RPMI8226 (cell line): ENCODE measurements at places on chromosomes 13 and 19.
A peak's percentile ranks its signal among the peaks of the same experiment; 100 is the strongest.

DNA sequence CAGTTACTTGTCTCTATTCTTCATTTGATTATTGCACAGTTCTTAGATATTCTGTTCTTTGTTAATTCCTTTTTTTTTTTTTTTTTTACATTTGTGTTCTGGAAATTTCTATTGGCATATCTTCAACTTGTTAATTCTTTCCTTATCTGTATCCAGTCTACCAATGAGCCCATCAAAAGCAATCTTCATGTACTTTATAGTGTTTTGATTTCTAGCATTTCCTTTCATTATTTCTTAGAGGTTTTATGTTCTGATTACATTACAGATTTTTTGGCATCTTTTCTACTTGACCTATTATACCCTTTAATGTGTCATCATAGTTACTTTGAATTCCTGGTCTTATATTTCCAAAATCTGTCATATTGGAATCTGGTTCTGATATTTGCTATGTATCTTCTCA lies 2194.8 kb downstream of the PCDH9 start:
- no peak for DNase-seq

DNA sequence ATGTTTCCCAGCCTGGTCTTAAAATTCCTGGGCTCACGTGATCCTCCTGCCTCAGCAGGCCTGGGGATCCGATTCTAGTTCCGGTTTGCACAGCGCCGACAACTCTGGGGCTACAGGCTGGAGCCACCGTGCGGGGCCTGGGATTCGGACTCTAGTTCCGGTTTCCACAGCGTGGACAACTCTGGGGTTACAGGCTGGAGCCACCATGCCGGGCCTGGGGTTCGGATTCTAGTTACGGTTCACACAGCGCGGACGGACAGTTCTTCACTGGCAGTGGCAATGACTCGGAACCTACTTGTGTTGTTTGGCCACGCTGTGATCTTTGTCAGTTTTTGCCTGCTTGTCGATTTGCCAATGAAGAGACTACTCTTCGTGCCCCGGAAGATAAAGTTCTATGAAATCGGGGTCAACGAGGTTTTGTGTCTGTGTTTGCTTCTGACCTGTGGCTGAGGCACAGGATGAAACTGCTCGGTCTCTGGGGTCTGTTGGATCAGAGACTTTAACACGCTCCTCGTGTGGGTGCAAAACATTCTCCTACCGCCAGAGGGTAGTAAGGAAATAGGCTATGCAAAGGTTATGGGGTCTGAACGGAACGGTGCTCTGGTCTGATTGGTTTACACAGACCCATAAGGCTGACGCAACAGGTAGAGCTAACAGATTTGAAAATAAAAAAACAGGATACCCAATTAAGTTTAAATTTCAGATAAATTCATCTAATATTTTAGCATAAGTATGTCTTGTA lies 12.1 kb upstream of the ZSCAN1 start:
- peak; percentile 51 for DNase-seq

GRCh38 chr19:2374808-2375207 lies 14.7 kb downstream of the TMPRSS9 start:
- DNase-seq, result no peak

GRCh38 chr19:18464646-18465045 lies 26.7 kb upstream of the ISYNA1 start:
- no peak for DNase-seq

- no peak for DNase-seq
These were observed 2213.9 kb upstream of the PCDH20 start for GRCh38 chr13:63629591-63629990.

DNA sequence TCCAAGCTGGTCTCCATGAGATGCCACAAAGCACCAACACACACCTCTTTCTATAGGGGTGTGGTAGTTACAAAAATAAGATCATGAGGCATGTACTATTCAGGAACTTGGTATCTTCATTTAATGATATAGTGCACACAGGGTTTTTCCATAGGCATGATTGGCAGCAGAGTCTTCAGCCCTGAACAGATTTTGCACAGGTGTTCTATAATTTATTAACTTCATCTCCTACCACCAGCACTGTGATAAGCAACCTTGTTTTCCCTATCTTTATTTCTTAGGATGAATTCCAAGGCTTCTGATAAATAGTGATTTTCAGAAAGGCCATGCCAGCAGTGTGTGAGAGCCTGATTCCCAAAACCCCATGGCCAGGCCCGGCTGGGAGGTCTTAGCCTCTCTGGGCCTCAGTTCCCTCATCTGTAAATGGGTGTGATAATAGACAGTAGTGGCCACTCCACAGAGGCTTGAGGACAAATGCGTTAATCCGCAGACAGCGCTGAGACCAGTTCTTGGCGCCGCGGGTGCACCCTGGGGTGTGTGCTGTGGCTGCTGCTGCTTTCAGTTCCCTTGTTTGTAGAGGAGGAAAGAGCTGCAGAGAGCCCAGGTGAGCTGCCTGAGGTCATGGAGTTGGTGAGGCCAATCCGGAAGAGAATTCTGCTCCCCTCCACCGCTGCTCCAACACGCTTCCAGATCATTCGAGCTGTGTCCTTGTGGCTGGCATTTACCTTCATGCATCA lies 33.1 kb downstream of the DHRS12 start:
- no peak for DNase-seq

GRCh38 chr13:34216256-34216655 lies 398.3 kb downstream of the RFC3 start:
- no peak for DNase-seq

- no peak for DNase-seq
These were observed 23.5 kb upstream of the ALOX5AP start for GRCh38 chr13:30711837-30712236.

- DNase-seq, result no peak
These were observed 1.6 kb downstream of the DACT3 start for GRCh38 chr19:46659151-46660007.

GRCh38 chr19:6963244-6963852 lies 57.9 kb downstream of the MBD3L2B start:
- no peak for DNase-seq

DNA sequence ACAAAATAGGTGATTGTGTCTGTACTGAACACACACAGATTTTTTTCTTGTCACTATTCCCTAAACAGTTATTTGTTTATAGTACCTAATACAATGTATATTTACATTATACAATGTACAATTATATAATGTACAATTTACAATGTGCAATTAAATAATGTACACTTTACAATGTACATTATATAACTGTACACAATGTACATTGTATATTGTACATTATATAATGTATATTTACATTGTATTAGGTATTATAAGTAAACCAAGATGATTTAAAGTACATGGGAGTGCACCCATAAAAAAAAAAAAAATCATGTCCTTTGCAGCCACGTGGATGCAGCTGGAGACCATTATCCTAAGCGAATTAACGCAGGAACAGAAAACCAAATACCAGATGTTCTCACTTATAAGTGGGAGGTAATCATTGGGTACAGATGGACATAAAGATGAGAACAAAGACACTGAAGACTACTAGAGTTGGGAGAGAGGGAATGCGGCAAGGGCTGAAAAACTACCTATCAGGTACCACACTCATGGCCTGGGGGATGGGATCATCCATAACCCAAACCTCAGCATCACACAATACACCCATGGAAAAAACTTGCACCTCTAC lies 68.1 kb downstream of the ABCC4 start:
- DNase-seq, result no peak

DNA sequence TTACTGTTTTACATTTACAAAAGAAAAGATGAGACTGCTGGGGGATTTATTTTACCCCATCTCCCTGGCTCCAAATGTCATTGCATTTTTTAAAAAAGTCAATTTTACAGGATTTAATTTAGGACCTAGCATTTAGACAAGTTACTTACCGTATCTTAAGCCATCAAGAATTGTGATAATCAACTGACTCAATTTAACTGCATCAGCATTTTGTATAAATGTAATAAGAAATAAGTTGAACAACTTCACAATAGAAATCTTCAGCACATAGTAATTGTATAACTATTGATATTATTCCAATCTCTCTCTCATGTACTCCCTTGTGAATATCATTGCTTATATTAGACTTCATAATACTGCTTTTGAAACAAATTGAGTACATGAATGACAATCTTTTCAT lies 907.5 kb upstream of the SLC10A2 start:
- no peak for DNase-seq
